ENCODE measurements at places on chromosomes 1 and 21. TPM values are rescaled to one million over a fixed set of nuclear protein-coding genes. Genes with fewer than 3 reads are reported as not detected.
A peak's percentile ranks its signal among the peaks of the same experiment; 100 is the strongest.

Gene VANGL1
- total RNA-seq = 6.7 TPM

GRCh38 chr1:17764591-17764990, 9.5 kb downstream of the ACTL8 start:
- no peak for DNase-seq

Gene PROK1
- total RNA-seq = 0.19 TPM

Gene HTR6
- not detected for total RNA-seq

DNA sequence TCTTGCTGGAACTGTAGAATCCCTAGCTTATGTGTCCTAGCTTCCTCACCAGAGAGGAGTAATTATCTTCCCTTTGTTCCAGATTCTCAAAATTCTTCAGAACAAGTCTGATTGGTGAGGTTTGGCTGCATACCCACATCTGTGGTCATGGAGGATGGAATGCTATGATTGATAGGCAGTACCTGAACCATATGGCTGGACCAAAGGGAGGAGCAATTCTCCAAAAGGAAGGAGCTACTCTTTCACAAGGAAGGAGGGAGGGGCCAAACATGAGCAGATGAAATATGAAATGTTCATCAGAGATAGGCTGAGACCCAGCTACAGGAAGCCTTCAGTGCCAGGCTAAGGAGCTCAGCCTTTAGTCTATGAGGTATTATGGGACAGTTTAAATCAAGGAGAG, 5.0 kb upstream of the RNF19B start:
- no peak for DNase-seq

DNA sequence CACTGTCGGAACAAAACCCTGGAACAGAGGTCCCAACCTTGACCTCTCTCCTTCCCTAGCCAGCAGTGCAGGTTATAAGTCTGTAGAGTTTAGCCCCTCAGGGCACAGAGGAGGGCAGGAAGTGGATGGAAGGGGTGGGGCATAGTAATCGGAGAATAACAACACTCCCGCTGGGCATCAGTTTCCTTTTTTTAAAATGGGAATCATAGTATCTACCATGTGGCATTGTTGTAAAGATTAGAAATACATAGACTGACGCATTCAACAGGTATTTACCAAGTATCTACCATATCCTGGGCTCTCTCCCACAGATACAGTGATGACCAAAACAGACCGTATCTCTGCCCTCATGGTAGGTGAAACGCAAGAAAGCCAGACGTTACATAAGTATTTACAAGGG, 24.9 kb upstream of the ATF3 start:
- no peak for DNase-seq

- no peak for DNase-seq
These were observed 24.4 kb upstream of the TRIM33 start for GRCh38 chr1:114535401-114535800.

Gene ANGPTL1
- total RNA-seq = 3.9 TPM

DNA sequence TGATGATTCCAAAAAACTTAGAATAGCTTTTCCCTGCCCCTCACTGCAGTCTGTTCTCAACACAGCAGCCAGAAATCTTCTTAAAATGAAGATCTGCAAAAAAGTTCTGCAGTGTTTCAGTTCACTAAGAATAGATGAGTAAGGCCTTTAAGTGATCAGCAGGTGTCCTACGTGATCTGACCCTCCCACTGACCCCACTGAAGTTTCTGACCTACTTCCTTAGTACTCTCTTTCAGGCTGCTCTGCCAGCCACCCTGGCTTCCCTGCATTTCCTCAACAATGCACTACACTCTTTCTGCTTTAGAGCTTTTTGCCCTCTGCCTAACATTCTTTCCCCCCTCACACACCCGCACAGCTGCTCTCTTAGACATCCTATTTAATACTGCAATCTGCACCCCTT, 182.5 kb downstream of the AKT3 start:
- no peak for DNase-seq

- DNase-seq = no peak
These were observed 26.6 kb upstream of the SOX13 start for GRCh38 chr1:204046346-204046745.

DNA sequence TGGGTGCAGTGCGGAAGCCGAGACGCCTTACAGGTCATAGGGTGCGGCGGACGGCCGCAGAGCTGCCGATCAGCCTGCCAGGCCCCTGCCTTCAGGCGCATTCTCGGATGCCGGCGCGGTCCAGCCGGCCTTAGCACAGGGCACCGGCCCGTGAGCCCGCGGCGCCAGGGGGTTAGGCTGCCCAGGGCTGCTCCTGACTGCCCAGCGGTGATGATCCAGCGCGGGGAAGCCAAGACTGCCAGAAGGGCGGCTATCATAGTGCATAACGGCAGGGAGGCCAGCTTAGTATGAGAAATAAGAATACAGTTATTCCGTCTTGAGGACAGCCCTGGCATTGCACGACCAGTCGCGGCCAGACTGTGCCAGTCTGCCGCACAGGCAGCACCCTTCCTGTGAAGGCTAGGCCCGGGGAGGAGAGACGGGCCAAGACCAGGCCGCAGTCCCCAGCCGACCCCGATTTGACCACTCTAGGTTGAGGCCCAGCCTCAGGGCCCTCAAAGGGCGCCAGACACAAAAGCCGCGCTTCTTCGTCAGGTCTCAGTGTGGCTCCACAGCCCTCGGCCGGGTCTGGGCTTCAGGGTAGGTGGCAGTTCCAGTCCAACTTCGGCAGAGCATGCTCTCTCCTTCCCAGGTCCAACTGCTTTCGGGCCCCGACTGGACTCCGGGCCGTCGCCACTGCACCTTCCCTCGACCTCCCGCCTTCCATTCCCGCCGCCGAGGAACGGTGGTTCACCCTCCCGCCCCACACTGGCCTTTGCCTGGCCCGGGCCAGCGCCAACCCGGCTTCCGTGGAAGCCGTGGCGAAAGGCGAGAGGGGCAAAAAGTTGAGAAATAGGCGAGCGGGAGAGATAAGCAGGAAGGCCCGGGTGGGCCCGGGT, 829 bp downstream of the ALX3 start:
- no peak for DNase-seq

Gene ACTN2
- 0.38 TPM for total RNA-seq

- no peak for DNase-seq
These were observed 1.0 kb upstream of the CD84 start for GRCh38 chr1:160580221-160580812.

Gene ITGB2
- total RNA-seq = 134 TPM

DNA sequence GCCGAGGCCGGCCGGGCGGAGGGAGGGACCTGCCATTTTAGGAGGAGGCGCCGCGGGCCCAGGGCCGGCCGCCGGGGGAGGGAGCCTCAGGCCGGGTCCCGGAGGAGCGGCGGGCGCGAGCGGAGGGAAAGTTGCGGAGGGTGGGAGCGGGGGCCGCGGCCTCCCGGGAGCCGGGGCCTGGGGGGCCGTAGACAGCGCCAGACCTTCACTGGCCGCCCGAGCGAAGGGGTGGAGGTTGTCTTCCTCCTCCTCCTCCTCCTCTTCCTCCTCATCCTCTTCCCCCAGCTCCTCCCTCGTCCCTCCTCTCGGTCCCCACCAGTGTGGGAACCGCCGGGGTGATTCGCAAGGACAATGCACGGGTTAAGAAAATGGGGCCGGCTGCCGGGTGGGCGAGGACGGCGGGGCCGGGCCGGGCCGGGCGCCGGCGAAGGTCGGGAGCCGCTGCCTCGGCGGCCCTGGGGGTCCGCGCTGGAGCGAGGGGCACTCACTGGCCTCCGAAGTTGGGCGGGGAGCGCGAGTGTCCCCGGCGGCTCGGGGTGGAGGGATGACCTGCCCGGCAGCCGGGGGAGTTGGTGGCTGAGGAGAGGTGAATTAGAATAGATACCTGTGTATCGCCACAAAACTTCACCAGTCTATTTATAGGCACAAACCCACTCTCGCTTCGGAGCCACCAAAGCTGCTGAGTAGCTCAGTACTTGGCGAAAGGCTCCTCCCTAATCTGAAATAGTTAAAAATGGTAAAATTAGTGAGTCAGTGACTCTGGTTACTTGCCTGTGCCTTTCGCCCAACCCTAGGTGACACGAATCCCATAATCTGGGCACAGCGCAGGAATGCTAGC, 1.3 kb downstream of the DYRK1A start:
- DNase-seq = no peak

Gene CRP
- total RNA-seq = 0.05 TPM

Gene TMEM82
- total RNA-seq = not detected

Gene AIRE
- total RNA-seq = 11.9 TPM

DNA sequence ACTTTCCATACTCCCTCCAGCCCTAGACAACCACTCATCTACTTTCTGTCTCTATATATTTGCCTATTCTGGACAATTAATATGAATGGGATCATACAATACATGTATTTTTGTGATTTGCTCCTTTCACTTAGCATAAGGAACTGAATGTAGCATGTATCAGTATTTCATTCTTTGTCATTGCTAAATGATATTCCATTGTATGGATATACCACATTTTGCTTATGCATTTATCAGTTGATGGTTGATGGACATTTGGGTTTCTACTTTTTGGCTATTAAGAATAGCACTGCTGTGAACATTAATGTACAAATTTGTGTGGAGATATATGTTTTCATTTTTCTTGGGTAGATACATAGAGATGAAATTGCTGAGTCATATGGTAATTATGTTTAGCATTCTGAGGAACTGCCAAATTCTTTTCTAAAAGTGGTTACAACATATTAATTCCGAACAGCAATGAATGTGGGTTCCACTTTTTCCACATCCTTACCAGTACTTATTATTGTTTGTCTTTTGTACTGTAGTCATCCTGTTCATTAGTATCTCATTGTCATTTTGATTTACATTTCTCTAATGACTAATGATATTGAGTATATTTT, 121.0 kb downstream of the LRRC40 start:
- DNase-seq = no peak

- DNase-seq = no peak
These were observed 12.0 kb upstream of the PRELP start for GRCh38 chr1:203463469-203464062.

- no peak for DNase-seq
These were observed 27.6 kb upstream of the MAP3K7CL start for GRCh38 chr21:29102791-29103257.

DNA sequence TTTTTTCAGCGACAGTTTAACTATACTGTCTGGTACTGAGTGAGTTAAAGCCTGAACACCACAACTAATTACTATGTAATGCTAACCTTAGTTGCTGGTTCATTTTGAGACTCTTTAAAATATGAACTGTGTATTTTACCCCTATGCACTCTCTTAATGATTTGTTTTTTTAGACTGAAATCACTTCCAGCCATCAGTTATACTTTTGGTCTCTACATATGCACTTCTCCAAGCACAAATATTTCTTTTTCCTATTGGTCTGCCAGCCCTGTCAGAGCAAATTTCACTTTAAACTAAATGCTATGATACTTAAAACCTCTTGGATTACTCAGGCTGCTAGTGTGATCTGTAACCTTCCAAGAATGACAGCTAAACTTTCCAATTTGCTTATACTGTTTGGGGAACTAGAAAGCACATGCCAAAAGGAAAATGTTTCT, 38.1 kb upstream of the SCYL3 start:
- DNase-seq = no peak

DNA sequence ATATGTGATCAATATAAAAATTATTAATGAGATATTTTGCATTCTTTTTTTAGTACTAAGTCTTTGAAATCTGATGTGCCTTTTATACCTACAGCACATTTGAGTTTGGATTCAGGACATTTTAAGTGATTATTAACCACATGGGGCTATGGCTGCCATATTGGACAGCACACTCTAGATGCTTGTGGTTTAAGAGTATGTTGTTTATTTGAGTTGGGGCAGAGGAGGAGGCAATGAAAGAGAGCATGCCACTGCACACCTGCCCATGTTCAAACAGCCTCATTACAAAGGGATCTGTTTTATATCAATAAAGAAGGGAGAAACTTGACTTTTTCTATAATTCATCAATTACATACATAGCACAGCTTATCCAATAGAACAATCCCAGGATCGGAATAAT, 99.4 kb upstream of the EDEM3 start:
- DNase-seq = no peak

GRCh38 chr1:109556563-109556962, 8.1 kb downstream of the GNAI3 start:
- no peak for DNase-seq

Gene EVA1B
- 15.5 TPM for total RNA-seq

DNA sequence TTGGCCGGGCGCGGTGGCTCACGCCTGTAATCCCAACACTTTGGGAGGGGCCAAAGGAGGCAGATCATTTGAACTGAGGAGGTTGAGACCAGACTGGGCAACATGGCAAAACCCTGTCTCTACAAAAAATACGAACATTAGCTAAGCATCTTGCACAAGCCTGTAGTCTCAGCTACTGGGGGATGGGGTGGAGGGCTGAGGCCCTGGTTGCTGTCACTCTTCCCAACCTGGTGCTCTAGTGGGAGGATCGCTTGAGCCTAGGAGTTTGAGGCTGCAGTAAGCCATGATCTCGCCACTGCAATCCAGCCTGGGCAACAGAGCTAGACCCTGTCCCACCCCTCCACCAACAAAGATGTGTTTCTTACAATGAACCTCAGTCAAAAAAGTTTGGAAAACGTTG, 2.8 kb downstream of the PHGDH start:
- no peak for DNase-seq

DNA sequence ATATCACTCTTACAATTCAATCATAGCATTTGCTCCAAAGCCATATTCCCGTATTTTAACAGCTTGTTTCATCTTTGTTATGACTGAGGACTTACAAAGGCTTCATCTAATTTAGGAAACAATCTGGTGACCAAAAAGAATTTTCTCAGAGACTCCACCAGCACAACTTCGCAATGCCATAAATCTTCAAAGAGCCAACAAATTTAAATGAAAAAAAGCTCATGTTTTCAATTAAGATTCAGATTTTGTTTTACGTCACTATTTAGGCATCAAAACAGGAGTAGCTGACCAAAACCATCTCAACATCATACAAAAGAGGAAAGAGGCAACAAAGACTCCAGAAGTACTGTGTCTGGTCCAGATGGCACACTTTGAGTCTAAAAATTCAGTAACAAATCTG, 373.3 kb downstream of the TTLL7 start:
- no peak for DNase-seq

DNA sequence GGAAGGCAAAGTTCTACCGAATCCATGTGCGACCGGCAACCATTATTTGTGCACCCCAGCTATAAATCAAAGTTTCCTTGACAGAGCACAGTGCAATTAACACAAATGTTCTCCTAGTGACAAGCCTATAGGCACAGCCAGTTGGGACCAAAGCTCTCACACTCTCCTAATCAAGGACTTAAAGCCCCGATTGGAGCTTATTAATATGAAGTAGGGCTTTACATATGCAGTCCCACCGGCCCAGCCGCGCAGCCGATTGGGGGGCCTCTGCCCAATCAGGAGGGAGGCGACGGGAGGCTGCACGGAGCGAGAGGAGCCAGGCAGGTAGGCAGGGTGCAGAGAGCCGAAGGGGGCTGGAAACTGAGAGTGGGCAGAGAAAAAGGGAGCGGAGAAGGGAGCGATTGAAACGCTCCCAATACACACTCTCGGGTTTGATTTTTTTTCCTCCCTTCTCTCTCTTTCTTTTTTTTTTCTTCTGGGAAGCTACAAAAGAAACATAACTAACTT, at the start of gene ESRRG:
Gene ESRRG (minus strand): TSS at position 156 of the 507 bp plus-strand sequence. CDS start 130 bp downstream, at position 26.
- no peak for DNase-seq

Gene ENAH
- total RNA-seq = 19.5 TPM

GRCh38 chr1:9151328-9151860, 22.5 kb upstream of the GPR157 start:
- DNase-seq = no peak

GRCh38 chr1:209207701-209208286, 375.7 kb upstream of the CAMK1G start:
- peak; percentile 13 for DNase-seq

Gene PARP1
- total RNA-seq = 73.9 TPM

Gene CELA3B
- total RNA-seq = 0.09 TPM

- no peak for DNase-seq
These were observed 46.0 kb upstream of the GUCA2A start for GRCh38 chr1:42210421-42211133.

- no peak for DNase-seq
These were observed 69.0 kb downstream of the C1orf21 start for GRCh38 chr1:184455786-184456185.

- DNase-seq = no peak
These were observed 138.6 kb upstream of the EDN2 start for GRCh38 chr1:41622859-41623732.

All from thymus (tissue), 14 donors.